ENCODE measurements at places on chromosomes 4 and X.

DNA sequence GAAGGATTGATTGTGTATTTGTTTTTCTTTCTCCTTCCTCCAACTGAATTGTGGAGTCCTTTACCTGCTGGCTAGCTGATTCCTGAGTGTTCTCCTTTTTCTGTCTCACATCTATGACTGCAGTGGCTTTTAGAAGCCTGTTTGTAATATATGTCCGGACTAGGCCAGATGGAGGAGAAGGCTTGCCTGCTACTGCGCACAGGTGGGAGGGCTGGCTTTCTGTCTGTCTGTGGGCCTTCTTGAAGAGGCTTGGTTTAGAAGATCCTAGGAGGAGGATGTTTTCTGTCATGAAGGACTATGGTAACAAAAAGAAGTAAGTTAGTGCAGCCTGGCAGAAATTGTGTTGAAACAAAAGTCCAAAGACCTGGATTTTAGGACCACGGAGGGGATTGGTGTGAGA, 8.5 kb downstream of the PPP1R3F start:
- no peak for DNase-seq

DNA sequence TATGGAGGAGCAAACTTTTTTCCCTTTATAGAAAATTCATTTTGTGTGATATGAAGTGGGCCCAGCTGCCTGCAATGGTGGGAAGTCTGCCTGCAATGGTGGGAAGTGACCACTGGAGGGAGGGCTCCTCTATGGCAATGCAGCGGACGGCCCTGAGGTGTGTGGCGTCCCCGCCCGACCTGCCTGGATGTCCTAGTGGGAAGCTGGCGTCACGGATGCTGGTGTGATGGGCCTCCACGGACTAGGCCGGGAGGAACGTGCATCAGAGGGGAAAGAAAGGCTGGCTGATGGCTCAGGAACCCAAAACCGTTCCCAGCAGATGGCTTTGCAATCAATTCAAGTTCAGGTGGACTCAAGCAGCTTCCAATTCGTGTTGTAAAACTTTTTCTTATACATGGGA, 177.9 kb downstream of the AFAP1 start:
- no peak for DNase-seq

GRCh38 chr4:14023036-14023435, 395.5 kb upstream of the BOD1L1 start:
- no peak for DNase-seq

- DNase-seq, result no peak
Measured at GRCh38 chr4:48472794-48473193, 10.3 kb upstream of the SLC10A4 start.

GRCh38 chrX:49988143-49988542, 65.7 kb downstream of the CLCN5 start:
- DNase-seq, result no peak

DNA sequence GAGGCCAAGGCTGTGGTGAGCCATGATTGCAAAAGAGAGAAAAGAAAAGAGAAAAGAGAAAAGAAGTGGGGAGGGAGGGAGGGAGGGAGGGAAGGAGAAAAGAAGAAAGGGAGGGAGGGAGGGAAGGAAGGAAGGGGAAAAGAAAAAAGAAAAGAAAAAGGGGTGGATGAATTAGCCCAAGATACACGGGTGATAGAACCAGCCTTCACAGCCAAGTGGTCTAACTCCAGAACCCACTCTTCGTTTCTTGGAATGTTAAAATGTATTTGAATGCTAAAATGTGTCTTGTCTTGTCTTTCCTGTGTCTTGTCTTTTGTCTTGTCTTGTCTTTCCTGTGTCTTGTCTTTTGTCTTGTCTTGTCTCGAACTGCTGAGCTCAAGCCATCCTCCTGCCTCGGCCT, 13.1 kb downstream of the CCNQ start:
- no peak for DNase-seq

All from AG04450 (cell line).